NCI-H1092 (cell line): ENCODE measurements at places on chromosomes 7 and 10.
A peak's percentile ranks its signal among the peaks of the same experiment; 100 is the strongest.

DNA sequence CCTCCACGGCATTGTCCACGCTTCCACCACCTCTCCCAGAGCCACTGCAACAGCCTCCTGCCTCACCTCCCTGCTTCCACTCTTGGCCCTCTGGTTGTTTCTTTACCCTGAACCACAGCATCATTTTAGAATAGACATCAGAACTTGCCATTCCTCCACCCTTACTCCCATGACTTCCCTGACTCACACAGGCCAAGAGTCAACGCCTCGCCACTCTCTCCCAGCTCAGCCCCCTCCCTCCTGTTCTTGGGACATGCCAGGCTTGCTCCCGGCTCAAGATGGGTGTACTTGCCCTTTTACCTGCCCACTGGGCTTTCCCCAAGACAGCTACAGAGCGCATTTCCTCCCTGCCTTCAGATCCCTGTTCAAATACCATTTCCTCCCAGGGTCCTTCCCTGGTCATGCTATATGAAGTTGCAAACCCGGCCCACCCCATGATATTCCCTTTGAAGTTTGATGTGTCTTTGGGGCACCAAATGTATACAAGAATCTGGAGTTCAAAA is 429.1 kb downstream of the RPS24 start:
- DNase-seq = no peak

GRCh38 chr10:78231939-78232338 is 198.3 kb downstream of the RPS24 start:
- no peak for DNase-seq

- DNase-seq = no peak
Observed at GRCh38 chr7:52838981-52839411, 196.4 kb upstream of the POM121L12 start.

GRCh38 chr10:76301211-76301610 is 869.8 kb downstream of the LRMDA start:
- DNase-seq = no peak

- DNase-seq = no peak
Observed at GRCh38 chr10:108097258-108097657, 932.8 kb upstream of the SORCS1 start.

- DNase-seq = no peak
Observed at GRCh38 chr10:71727105-71727737, 7.6 kb upstream of the C10orf105 start.

DNA sequence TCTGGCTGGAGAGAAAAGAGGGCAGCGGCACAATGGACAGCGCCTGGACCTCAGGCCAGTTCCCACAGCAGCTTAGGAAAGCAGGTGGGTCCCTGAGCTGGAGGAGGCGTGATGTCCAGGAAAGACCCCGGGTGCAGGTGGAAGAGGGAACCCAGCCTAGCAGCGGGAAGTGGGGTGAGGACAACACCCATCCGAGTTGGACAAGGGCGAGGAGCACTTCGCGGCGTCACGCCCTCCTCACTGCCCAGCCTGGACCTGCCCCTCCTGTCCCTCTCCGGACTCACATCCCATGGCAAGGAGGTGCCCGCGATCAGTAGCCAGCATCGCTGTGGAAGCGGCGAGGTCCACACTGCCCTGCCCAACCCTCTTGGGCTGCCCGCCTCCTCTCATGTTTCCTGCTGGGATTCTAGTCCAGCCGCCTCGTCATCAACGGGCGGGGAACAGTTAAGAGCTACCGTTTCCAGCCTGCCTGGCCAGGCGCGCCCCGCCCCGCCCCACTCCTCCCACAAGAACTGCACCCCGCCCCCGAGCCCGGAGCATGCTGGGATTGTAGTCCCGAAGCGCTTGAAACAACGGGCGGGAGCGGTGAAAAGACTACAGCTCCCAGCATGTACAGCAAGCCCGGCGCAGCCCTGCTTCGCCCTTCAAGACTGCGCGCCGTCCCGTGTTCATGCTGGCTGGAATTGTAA is 930.6 kb upstream of the ZNF722 start:
- no peak for DNase-seq

DNA sequence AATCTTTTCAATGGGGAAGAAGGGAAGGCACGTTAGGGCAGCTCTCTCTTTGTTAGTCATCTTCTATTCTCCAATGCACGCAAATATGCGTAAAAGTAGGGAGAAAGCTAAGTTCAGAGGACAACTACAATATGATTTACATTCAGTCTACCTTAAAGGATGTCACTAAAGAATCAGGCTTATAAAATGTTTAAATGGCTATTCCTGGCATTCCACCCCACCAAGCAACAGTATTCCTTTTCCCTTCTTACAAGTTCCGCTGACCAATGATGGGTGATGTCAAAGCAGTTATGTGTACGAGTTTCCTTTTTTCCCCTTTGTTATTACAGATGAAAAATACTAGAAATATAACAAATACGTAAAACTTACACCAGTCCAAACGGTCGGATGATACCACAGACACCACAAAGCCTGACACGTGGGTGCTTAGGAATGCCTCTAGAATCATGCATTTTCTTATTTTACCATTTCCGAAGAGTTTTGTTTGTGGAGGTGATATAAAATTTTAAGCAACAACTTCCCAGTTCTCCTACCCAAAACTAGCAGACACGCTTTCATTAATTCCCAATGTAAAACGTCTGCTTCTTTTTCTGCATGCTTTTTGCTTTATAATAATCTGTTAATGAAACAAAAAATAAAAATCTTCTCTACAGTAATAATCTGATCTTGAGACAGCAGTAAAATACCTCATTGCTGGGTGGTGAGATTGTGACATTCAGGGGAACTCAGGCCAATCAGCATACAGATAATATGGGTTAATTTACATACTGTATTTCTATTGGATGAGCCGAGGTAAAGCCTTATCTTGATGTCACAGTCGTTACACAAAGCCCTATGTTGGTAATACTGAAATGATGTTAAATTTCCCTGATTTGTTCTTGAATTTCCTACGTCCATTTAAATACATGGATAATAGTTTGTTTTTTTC is 708 bp upstream of the GPR85 start:
- DNase-seq = no peak

- peak; percentile 52 for DNase-seq
Observed at GRCh38 chr7:86926732-86927131, 132.7 kb downstream of the ELAPOR2 start.

DNA sequence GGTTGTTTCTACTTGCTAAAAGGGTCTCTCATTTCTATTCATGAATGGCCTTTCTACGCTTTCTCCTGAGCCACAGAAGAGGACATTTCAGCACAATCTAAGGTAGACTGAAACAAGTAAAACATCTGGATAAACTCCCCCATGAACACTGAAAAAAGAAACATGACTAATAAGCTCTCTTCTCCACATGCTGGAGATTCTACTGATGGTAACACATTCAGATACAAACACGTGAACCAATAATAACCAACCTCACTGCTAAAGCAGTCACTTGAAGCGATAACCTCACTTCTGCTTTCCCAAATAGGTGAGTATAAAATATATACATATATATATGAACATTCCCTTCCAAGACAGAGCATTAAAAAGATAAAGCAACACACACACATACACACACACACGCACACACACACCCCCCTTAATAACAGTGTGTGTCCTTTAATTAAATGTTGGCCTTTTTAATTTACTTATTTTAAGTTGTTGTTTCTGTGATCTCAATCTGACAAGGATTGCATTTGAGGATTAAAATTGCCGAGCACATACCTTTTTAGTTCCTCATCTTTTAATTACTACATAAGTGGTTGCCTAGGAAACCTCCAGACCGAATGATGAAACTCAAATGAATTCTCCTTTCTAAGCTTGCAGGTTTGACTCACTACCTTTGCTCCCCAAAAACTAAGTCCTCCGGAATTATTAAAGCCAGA is 292.4 kb upstream of the KLF14 start:
- DNase-seq = no peak
